Activated T-cell treated with anti-CD3 and anti-CD28 coated beads, Interleukin-2, amount 50 U/mL, for 48 hours (primary cell): ENCODE measurements at places on chromosomes 6 and 20.
A peak's percentile ranks its signal among the peaks of the same experiment; 100 is the strongest.

- no peak for DNase-seq
Observed at GRCh38 chr6:4413073-4413472, 277.7 kb upstream of the ECI2 start.

DNA sequence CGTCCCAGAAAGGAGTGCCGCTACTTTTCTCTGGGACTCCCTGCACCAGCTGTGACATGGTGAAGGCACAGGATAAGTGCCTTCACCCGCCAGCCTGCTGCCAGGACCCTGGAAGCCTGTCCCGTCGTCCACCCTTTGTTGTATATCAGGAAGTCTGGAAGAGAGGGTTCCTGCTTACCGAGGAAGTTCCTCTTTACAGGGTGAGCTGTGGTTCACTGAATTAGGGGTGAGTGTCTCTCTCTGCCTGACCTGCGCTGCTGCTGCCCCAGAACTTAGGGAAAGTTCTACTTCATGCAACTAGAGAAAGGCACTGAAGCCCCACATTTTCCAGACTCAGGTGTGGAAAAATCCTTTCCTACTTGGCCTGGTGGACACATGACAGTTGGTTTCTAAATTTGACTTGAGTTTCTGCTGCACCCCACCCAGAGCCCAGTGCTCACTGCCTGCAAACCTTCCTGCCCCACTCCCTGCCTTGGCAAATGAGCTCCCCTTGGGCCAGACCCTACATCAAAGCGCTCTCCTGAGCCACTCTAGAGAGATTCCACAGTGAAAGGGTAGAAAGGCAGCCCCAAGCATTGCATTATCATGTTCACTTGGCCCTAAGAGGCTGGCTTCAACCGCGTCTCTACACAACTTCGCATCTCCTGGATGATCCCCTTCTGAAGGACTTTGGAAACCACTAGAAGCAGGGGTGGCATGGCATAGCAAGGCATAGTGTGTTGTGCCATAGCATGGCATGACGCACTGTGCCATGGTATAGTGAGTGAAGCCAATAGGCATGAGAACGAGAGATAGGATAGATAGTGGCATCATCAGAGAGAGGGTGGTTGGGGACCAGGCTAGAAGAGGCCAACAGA lies 215.8 kb upstream of the CDYL start:
- no peak for DNase-seq

DNA sequence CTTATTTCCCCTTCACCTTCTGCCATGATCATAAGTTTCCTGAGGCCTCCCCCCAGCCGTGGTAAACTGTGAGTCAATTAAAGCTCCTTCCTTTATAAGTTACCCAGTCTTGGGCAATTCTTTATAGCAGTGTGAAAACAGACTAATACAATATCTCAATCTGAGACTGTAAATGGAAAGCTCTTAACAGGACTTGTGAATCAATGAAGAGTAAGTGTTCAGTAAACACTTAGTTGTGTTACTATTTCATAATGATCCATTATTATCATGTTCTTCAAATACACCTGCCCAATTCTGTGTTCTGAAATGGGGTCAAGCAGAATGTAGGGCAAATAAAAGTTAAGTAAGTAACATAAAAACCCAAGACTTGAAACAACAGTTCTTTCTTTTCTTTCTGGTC lies 266.2 kb downstream of the TENT5A start:
- DNase-seq, result no peak

DNA sequence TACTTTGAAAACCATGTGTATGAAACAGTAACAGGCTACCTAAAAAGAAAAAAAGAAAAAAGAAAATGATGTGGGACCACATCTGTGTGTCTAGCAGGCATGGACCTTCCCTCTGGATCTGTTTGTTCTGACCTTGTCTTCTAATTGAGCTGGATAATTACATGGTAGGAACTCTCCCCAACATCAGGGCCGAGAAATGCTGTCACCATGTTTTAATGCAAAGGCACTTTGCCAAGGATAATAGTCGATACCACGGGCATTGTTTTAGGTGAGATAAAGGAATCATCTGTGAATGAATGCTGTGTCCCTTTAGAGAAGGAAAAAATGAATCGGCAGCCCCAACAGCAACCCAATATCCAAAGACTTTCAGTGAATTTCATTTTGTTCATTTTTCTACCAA lies 149.1 kb downstream of the ZDHHC14 start:
- DNase-seq, result no peak

- DNase-seq, result no peak
Observed at GRCh38 chr6:118307581-118307980, 240.5 kb upstream of the PLN start.

GRCh38 chr6:31042806-31043205 lies 32.5 kb downstream of the MUC22 start:
- DNase-seq, result peak; percentile 33

DNA sequence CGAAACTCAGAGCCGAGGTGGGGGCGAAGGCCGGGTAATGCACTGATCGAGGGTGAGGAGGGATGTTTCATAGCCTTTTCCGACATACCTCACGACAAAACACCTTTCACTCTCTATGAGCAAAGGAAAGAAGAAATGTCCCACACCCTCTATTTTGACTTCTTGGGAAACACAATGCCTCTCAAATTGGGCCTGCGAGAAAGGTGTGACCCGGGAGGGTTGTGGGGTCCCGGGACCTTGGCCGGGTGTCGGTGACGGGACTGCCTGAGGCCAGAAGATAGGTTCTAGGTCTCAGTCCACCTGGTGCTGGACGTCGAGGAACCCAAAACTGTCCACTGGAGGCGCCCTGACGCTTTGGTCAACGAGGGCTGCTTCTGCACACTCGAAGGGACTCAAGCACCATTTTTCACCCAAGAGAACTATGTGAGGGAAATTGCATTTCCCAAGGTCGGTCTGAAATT lies 41.1 kb upstream of the OSTM1 start:
- DNase-seq, result peak; percentile 54

GRCh38 chr20:32296819-32297420 lies 19.5 kb downstream of the KIF3B start:
- DNase-seq, result no peak

DNA sequence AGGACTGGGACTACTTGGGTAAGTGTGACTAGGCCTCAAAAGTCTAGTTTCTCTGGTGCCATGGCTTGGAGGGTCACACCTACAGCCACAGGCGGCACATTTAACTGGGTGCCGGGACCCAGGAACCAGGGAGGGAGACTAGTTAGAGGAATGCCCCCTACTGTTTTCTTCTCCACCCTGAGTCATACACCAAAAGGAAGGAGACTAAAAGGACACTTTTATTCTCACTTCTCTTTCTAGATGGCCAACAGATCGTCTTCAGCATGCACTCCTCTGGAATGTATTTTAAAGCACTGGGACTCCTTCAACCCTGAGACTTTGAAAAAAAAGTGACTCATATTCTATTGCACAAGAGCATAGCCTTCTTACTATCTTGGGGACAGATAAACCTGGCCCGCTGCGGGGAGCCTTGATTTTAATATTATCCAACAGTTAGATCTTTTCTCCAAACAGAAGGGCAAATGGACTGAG lies 33.4 kb downstream of the PLN start:
- no peak for DNase-seq

DNA sequence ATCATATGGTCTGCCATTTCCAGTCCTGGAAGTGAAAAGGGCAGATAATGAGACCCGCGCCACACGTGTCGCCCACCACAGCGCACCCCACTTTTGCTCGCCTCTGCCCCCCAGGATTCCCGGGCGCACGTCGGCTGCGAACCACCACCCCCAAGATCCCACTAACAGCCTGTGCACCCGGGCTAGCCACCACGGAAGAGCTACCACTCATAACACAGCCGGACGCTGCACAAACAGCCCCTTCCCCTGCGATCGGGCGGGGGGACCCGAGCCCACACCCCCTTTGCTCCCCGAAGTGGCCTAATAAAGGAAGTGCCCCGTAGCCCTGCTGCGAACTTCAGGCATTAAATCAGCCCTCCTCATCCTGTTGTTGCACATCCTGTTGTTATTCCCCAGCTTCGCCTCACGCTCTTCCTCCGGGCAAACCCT lies 506 bp downstream of the CITED2 start:
- DNase-seq, result no peak

DNA sequence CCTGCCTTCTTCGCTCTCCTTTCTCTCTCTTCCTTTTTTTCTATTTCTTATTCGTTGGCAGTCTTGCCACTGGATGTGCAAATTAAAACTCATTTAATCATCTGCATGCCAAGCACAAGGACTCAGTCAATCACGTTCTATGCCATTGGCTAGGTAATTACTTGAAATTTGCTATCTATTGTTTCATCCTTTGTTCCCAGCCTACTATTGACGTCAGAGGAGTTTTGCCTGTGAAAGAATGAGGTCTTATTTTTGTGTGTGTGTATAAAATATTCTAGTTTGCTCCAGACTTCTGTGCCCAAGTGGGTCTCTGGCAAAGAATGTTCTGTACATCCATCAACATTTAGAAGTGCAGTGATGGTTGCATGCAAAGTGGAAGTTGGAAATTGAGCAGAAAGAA lies 132.3 kb upstream of the DOK5 start:
- no peak for DNase-seq

- no peak for DNase-seq
Observed at GRCh38 chr6:7562769-7563168, 21.3 kb downstream of the DSP start.
